ENCODE measurements at places on chromosomes 6 and 20.

GRCh38 chr6:145891565-145891964, 72.6 kb downstream of the SHPRH start:
- no peak for DNase-seq

- DNase-seq, result no peak
Measured at GRCh38 chr6:133207754-133208153, 33.4 kb upstream of the EYA4 start.

DNA sequence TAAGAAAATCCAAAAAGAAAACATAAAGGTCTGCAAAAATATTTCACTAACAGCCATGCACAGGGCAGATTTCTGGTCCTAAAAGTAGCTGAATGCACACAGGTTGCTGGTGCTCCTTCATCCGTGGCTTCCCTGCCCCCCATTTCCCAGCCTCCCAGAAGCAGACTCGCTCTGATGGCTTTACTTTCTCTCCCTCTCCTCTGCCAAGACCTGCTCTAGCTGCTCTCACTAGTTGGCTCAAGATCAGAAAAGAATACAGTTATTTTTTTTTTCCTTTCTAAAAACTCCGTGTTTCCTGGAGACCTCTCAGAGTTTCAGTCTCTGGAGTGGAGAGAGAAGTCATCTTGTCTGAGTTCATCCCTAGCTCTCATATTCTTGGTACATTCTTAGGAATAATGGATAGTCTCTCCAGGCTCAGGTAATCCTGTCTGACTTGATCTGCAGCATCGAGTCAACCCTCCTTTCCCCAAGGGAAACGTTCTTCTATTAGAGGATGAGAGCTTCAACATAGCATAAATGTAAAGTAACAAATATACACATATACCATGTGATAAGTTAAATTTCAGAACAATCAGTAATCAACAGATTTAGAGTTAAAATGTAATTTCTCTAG, 214.2 kb downstream of the TBC1D7 start:
- no peak for DNase-seq

DNA sequence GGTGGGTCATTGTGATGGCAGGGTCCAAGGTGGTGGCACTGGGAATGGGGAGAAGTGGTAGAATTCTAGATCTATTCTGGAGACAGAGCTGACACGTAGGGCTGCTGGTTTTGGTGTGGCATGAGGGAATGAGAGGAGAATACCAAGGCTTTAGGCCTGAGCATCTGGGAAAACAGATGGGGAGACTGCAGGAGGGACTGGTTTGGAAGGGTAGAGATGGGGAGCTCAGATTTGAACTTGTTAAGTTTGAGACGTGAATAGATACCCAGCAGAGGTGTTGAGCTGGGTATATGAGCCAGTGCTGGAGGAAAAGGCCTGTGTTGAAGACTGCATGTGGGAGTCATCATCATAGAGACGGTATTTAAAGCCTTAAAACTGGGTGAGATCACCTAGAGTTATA, 17.5 kb downstream of the TRMT6 start:
- no peak for DNase-seq

- DNase-seq, result no peak
Measured at GRCh38 chr20:41587956-41588355, 30.2 kb downstream of the CHD6 start.

DNA sequence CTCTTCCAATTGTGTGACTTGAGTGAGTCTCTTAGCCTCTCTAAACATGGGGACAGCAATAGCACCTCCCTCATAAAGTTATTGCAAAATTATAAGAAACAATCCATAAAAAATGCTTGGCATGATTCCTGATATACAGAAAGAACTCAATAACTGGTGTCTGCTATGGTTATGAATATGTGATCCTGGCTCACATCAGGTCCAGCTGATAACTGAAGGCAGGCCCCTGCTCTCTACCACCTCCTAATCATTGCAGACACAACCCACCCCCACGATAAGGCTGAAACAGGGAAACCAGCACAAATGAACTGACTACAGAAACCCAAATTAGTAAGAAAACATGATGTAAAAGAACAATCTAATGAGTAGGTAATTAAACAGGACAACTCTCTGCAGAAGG, 5.4 kb downstream of the TRIM15 start:
- DNase-seq, result no peak

DNA sequence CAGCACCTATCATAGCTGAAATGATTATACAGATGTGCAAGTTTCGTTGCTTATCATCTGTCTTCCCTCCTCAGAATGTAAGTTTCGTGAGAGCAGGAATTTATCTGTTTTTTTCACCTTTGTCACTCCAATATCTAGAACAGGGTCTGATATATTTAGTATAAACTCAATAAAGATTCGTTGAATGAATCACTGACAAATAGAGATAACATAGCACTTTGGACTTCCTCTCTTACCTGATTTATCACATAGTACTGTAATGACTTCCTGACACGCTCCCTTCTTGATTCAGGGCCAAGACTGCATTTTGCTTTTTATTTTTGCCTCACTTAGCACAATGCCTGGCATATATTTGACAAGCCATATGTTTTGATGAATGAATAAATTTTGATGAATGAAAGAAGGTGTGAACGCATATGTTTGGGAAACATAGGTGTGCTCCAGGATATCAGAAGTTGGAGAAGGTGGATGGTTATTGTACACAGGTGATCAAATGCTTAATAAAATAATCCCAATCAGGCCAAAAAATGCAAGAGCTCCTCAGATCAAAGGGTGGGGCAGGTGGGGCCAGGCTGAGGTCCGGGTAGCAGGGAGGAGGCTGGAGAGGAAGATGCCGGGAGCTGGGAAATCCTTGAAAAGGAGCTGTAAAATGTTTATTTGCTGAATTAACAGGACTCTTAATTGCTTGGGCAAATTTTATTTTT, 33.0 kb downstream of the PIM1 start:
- no peak for DNase-seq

DNA sequence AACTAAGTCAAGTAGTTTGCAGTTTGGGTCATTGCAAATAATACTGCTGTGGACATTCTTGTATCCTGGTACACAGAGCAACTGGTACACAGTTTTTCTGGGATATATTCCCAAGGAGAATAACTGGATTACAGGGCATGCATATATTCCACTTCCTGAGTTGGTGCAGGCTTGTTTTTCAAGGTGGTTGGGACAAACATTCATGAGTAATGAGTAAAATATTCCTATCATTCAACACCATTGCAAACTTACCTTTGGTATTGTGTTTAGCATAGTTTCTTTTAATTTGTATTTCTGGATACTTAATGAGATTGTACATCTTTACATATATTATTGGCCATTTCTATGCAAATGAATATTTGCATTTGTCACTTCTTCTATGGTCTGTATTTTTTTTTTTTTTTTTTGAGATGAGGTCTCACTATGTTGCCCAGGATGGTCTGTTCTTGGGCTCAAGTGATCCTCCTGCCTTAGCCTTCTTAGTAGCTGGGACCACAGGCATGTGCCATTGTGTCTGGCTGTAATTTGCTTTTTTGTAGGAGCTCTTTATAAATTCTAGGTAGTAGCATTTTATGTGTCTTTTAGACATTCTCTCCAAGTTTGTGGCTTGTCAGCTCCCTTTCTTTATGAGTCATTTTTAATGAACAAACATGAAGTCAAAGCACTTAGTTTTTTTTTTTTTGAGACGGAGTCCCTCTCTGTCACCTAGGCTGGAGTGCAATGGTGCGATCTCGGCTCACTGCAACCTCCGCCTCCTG, 158.7 kb downstream of the SOX4 start:
- no peak for DNase-seq

GRCh38 chr20:58707770-58708169, 15.2 kb downstream of the NPEPL1 start:
- DNase-seq, result no peak

DNA sequence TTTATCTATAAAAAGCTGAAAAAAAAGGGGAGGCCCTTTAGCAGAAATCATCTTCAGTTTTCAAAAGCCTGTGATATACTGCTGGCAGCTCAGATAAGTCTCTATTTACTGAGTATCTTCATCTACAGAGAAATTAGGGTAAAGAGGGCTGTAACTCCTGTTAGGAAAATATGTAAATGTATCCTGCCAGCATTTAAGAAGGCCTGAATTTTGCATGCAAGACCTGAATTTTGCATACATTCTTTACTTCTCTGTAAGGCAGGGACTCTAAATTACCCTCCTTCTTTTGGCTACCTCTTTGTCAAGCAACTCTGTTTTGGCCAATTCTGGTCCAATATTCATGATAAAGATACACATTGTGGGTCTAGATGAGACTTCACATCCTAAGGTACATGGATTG, 150.6 kb upstream of the SPACA1 start:
- DNase-seq, result no peak
